ENCODE measurements at places on chromosomes 5 and 9. TPM values are rescaled to one million over a fixed set of nuclear protein-coding genes. Genes with fewer than 3 reads are reported as not detected.

The STRBP gene
- 16.4 TPM for total RNA-seq

The PPP2R2B gene
- 0.08 TPM for total RNA-seq

The ABHD17B gene
- 15.3 TPM for total RNA-seq

The F2RL1 gene
- total RNA-seq = 262 TPM

The KIF20A gene
- total RNA-seq = 39.4 TPM

The SCGB3A2 gene
- not detected for total RNA-seq
